Naive B cell (primary cell): ENCODE measurements at places on chromosomes 1 and 21.

DNA sequence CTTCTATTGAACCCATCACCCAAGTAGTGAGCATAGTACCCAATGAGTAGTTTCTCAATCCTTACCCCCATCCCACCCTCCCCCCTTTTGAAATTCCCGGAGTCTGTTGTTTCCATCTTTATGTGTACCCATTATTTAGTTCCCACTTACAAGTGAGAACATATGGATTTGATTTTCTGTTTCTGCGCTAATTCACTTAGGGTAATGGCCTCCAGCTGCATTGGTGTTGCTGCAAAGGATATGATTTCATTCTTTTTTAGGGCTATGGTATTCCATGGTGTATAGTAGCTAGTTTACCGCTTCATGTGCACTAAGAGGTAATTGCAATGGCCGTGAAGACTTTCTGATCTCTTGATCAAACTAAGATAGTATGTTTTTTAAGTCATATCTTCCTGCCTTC lies 107.5 kb upstream of the SERTAD4 start:
- DNase-seq, result no peak

DNA sequence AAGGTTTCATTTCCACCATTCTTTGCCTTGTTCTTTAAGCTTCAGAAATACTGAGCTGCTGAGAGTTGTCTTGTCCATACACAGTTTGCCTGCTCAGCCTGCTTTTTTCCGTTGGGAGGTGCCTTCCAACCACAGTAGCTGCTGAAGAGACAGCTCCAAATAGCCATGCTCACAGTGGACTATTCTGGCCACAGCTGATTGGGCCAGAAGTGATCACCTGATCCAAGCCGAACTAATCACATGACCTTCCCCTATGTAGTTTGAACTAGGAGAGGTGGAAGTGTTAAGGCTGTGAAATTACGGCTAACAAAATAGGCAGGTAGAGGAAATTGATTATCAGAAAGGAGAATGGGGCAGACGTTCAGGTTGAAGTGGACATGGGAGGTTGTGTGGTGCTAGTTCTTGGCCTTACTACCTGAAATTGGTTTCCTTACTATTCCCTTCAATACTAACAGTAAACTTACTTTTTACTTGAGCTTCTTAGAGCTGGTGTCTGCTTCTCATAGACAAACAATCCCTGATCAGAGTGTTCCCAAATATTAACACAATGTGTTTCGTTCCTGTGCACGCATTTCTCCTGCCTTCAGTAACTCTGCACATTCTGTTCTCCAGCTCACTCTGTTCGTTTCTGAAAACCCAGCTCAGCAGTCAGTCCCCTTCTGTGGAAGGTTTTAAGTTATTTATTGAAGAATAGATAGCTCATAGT lies 136.1 kb downstream of the RWDD3 start:
- DNase-seq, result no peak

- DNase-seq, result no peak
Measured at GRCh38 chr1:43344267-43344850, 6.7 kb downstream of the MPL start.

- no peak for DNase-seq
Measured at GRCh38 chr1:228517655-228518054, 30.5 kb downstream of the RNF187 start.

DNA sequence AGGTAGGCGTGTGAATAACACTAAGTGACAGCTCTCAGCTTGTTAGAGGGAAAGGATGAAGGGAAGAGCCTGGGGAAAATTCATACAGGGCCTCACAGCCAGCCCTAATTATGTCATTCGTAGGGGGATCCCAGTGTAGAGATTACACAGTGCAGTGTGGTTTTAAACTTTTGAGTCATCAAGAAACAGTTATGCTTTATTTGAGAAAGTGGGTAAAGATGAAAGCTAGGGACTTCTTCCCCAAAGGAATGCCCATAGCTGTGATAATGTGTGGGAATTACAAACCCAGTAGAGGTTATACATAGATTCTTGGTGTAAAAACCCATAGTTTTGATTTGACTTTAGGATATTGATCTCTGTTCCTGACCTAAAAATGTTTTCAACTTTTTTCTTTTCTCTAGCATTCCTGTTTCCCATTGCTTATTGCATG lies 1.9 kb downstream of the TTF2 start:
- no peak for DNase-seq

- DNase-seq, result no peak
Measured at GRCh38 chr1:222736470-222736869, 532 bp upstream of the FAM177B start.

DNA sequence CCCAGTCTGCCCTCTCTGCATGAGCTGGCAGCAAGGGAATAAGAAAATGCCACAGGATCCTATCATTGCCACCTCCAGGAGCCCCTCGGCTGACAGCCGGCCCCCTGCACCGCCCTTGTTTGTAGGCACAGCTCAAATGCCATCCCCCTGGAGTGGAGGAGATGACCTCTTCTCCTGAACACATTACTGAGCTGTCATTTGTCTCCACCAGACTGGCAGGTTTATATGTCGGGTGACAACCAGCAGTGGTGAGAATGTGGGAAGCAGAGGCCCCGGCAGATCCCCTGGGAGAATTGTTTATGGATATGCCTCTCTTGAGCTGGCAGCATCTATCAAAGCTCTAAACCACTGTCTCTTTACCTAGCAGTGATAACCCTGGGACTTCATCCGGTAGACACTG lies 135.4 kb upstream of the FMN2 start:
- DNase-seq, result no peak

- DNase-seq, result no peak
Measured at GRCh38 chr1:200342511-200343311, 67.1 kb downstream of the ZNF281 start.

DNA sequence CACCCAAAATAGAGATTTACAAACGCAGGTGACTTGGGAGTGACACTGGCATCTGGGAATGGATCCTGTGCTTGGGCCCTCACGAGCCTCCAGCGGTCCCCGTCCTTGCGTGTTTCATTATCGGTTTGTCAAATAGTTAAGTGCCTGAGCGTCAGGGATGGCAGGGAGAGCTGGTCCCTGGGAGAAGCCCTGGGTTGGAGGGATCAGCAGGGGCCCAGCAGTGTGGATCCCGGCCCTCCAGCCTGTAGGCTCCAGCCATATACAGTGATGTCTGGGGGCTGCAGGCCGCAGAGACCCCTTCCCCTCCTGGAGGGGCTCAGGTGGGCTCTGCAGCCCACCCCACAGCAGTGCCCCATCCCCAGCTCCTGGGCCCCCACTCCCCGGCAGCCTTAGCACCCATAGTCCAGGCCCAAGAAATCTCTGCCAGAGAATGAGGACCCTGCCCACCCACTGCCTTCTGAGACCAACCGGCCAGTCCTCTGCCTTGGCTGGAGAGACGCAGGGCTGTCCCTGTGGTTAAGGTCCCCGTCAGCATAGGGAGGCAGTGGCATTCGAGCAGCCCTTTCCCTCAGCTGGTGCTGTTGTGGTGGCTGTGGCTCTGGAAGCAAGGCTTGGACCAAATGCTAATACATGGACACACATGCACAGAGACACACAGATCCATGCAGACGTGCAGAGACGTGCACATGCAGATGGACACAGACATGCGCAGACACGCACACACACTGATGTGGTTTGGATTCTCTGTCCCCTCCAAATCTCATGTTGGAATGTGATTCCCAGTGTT lies 2.4 kb upstream of the SLC19A1 start:
- no peak for DNase-seq

DNA sequence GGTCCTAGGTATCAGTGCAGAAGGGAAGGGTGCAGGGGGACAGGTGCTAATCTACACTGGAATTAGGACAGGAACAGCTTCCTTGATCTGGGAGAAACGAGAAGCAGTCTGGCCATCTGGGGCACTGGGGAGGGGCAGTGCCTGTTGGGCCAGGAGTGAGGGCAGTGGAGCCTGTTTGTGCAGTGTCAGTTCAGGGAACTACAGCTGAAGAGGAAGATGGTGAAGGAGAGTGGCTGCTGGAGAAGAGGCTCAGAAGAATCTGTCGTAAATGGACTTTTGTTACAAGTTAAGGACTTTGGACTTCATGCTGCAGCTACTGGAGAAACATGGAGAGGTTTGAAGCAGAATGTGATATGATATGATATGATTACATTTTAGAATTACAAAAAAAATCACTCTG lies 3.2 kb upstream of the TNFSF4 start:
- DNase-seq, result no peak

DNA sequence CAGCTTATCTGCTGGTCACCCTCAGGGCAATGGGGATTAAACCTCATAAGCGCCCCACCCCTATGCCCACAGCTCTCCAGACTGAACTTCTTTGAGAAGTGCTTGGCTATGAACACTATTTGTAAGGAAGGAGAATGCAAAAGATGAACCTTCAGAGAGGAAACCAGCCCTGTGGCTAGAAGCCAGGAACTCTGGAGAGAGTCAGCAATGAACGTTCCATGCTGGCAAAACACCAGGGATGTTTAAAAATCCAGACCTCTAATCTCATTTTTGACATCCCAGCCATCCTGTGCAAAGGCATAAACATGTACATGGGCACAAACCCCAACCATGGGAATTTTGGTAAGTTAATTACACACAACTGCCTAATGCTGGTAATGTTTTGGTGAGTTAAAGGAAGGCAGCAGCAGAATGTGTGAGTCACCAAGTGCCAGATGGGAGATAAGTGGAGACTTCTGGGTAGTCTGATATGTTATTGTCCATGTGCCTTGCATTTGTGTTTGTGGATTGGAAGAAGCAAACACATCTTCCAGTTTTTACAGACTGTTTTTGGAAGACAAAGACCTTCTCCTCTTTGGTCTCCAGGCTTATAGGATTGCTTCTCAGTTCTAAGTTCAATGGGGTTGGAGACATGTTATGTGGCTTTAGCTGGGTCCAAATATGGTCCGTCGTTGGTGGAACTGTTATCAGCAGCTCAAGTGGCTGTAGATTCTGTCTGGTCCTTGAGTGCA lies 174.1 kb upstream of the ETV3 start:
- DNase-seq, result no peak

DNA sequence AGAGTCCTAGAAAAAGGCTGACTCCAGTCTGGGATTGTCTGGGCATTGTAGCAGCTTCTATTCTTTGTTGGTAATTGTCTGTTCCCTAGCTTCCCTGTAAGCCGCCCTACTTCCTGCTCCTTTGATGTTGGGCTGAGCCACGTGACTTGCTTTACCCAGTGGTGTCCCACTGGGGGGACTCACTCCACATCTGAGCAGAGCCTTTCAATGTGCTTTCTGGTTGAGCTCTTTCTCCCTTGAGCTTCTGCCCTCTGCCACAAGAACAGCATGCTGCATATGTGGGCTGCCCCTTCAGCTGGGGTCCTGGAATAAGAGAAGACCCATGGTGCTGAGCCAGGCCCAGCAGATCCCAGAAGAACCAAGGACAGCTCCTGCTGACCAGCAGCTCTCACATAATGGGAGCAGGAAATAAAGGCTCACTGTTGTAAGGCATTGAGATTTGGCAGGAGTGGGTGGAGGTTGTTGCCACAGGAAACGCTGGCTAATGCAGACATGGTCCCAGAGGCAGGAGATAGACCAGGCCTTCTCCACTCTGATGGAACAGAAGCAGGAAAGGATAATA lies 276.3 kb upstream of the GJB5 start:
- DNase-seq, result no peak

DNA sequence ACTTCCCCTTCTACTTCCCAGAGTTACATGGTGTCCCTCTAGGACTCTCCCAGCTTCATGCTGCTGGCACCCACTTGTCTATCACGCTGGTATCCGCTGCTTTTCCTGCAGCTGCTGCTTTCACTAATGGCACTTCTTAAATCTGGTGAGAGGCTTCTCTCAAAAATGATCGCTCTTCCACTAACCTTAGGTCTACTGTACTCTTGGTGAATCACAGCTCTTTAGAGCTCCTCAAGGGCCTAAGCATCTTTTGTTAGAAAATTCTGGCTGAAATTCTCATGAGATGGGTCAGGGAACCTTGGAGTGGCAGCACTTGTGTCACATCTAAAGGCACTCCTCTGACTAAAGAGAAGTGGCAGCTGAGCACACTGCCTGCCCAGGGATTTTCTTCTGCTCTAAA lies 32.1 kb downstream of the ZMYND12 start:
- no peak for DNase-seq

GRCh38 chr1:207891148-207891547 lies 19.8 kb downstream of the CD34 start:
- DNase-seq, result no peak

GRCh38 chr1:89532228-89532627 lies 7.6 kb downstream of the LRRC8B start:
- no peak for DNase-seq

DNA sequence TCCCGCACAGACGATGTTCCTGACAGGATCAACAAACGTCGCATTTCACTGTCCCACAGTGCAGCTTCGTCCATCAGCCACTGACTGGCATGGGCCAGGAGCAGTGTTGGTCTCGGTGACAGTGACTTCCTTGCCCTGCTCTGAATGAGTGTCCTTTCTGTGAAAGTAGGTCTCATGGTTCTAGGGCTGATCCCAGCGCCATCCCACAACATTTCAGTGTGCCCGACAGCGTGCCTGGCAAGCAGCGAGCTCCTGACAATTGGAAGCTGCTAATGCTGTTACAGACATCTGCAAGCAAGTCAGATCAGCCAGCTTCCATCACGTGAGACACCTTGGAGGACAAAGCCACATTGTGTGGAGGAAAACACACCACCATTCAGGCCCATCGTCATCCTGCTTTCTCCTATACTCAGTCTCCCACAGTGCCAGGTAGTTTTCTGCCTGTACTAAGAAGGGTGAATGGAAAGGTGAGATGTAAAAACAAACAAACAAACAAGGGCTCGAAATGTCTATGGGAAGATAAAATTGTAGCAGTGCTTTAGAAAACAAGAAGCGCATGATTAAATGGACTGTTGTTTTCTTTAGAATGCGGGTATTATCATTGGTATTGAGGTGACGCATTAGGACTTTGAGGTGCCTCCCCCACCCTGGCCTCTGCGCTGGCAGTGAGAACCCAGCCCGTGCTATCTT lies 21.9 kb downstream of the ERRFI1 start:
- DNase-seq, result no peak

DNA sequence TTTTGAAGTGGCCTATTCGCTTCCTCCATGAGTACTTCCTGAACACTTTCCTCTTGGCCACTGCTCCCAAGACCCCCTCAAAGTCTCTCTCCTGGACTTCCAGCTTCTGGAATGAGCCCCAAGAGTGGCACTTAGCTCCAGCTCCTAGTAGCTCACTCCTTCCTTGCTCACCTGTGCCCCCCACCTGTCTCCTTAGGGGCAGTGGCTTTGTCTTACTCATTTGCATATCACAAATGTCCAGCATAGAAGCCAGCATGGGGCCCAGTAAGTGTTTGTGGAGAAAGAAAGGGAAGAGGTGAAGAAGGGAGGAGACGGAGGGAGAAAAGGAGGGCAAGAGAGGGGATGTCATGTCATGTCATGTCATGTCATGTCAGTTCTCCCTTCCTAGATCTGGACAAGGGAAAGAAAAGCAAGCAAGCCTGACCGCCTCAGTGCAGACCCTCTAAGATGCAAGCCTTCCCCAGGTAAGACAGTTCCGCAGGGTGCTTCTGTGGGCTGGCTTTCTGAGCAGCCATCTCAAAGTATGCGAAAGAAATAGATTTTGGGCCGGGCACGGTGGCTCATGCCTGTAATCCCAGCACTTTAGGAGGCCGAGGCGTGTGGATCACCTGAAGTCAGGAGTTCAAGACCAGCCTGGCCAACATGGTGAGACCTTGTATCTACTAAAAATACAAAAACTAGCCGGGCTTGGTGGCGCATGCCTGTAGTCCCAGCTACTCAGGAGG lies 6.9 kb upstream of the MX1 start:
- DNase-seq, result no peak

- no peak for DNase-seq
Measured at GRCh38 chr1:12302798-12303447, 73.1 kb downstream of the VPS13D start.
